ENCODE measurements at places on chromosomes 11 and 22. TPM values are rescaled to one million over a fixed set of nuclear protein-coding genes. Genes with fewer than 3 reads are reported as not detected.

GRCh38 chr11:64358907-64359711, at the start of gene RPS6KA4:
TSS of gene RPS6KA4 (plus strand) at chr11:64359162. CDS start at chr11:64359236, 74 bp downstream.
- peak within 1 kb of the TSS; percentile 91 for H3K4me3 ChIP-seq
- no peaks in the 10 kb centered on the region for H3K27me3 ChIP-seq
- H3K27ac ChIP-seq = peak within 1 kb of the TSS; percentile 90
- peaks cover 43% of the 10 kb centered on the region for H3K4me1 ChIP-seq
- DNase-seq = peak; percentile 74

MIOX gene
- not detected for total RNA-seq

GRCh38 chr11:45104790-45105084, 41.7 kb upstream of the PRDM11 start:
- H3K4me1 ChIP-seq = peaks cover 10% of the 10 kb centered on the region
- no peak for DNase-seq
- no peak overlapping the region for H3K27ac ChIP-seq
- no peak overlapping the region for H3K4me3 ChIP-seq
- no peaks in the 10 kb centered on the region for H3K27me3 ChIP-seq

DNA sequence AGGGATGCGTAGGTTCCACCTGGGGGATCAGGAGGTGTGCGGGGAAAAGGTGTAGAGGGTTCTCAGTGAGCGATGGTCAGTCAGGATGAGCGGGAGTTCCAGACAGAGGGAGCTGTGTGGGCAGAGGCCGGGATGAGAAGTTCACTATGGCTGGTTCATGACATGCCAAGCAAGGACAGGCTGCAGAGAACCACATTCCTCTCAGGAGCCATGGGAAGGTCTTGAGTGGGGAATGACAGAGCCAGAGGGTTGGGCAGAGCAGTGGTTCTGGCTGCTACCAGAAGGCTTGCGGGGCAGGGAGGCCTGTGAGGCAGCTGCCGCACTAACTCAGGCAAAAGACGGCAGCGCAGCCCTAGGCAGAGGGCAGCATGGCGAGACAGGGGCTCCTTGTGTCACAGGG, 66.1 kb downstream of the SCUBE1 start:
- no peak overlapping the region for H3K27ac ChIP-seq
- DNase-seq = no peak
- H3K36me3 ChIP-seq = no peaks in the 10 kb centered on the region
- H3K27me3 ChIP-seq = no peaks in the 10 kb centered on the region
- H3K4me1 ChIP-seq = peaks cover 6% of the 10 kb centered on the region

- H3K27me3 ChIP-seq = no peaks in the 10 kb centered on the region
- H3K36me3 ChIP-seq = no peaks in the 10 kb centered on the region
- DNase-seq = no peak
Measured at GRCh38 chr11:96326959-96327358, 16.0 kb downstream of the MAML2 start.

DNA sequence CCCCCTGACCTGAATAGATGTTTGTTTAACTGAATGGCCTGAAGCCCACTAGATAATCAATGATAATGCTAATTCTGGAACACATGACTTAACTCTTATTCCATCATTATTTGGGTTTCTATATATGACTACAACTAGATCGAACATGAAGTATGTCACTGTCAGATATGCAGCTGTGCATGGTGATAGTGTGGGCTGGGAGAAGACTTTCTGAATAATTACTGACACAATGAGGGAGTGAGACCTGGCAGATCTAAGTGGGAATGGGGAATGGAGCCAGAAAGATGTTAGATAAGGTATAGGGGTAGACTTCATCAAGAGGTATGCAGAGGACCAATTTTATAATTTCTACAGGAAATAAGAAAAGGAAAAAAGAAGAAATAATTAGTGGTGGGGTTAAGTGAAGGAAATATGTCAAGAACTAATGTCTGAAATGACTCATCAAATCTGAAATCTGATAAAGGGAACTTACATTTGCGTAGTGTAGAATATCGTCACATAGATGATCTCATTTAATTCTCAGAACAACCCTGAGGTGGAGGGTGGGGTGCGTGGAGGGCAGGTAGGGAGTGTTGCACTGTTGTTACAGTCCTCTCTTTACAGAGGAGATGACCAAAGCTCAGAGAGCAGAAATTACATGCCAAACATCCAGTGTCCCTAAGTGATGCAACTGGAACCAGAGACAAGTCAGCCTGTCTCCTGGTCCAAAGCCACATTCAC, 68.2 kb upstream of the EED start:
- no peaks in the 10 kb centered on the region for H3K27me3 ChIP-seq
- no peak for DNase-seq
- no peak overlapping the region for H3K27ac ChIP-seq
- H3K4me3 ChIP-seq = no peak overlapping the region
- H3K36me3 ChIP-seq = no peaks in the 10 kb centered on the region
- H3K4me1 ChIP-seq = peaks cover 45% of the 10 kb centered on the region

SPI1 gene
- 295 TPM for total RNA-seq

- H3K36me3 ChIP-seq = peaks cover 54% of the 10 kb centered on the region
- no peaks in the 10 kb centered on the region for H3K27me3 ChIP-seq
- H3K4me3 ChIP-seq = peak overlapping the region; percentile 77
Measured at GRCh38 chr11:14499178-14499559, 442 bp downstream of the COPB1 start.

- H3K36me3 ChIP-seq = no peaks in the 10 kb centered on the region
- no peaks in the 10 kb centered on the region for H3K4me1 ChIP-seq
- no peak overlapping the region for H3K4me3 ChIP-seq
- H3K27ac ChIP-seq = no peak overlapping the region
Measured at GRCh38 chr22:16917144-16918003, 90.6 kb downstream of the GAB4 start.

GRCh38 chr22:45763236-45763624, 91.6 kb downstream of the ATXN10 start:
- no peaks in the 10 kb centered on the region for H3K27me3 ChIP-seq
- no peak overlapping the region for H3K4me3 ChIP-seq
- H3K27ac ChIP-seq = no peak overlapping the region
- H3K36me3 ChIP-seq = no peaks in the 10 kb centered on the region

- no peaks in the 10 kb centered on the region for H3K4me1 ChIP-seq
- no peak for DNase-seq
- H3K27ac ChIP-seq = no peak overlapping the region
Measured at GRCh38 chr22:46390652-46391301, 55.3 kb downstream of the TRMU start.

OR51B4 gene
- not detected for total RNA-seq

DNA sequence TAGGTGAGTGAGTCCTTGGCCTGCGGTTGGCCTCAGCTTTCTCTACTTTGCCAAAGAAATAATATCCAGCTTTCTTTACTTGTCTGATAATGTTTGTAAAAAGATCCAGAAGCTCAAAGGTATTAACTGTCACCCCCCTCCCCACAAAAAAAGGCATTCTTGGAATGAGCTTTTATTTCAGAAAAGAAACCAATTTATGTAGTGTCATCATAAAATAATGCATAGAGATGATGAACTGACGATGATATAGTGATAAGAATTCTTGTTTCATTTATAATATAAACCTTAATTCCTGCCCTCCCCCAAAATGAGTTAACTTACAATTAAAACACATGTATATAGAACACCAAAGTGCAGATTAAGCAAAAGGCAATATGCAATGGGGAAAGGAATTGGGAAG, 191.4 kb downstream of the LARGE1 start:
- no peak overlapping the region for H3K4me3 ChIP-seq
- H3K27me3 ChIP-seq = no peaks in the 10 kb centered on the region
- no peak for DNase-seq
- no peak overlapping the region for H3K27ac ChIP-seq
- H3K4me1 ChIP-seq = no peaks in the 10 kb centered on the region

CASP1 gene
- 158 TPM for total RNA-seq

All from lower lobe of right lung (tissue), 2 donors.